CD4-positive, alpha-beta T cell treated with Interleukin-6 for 4 hours (primary cell): ENCODE measurements at places on chromosomes 7 and 10.

GRCh38 chr10:102396317-102396650, 779 bp downstream of the NFKB2 start:
- no peak for DNase-seq

DNA sequence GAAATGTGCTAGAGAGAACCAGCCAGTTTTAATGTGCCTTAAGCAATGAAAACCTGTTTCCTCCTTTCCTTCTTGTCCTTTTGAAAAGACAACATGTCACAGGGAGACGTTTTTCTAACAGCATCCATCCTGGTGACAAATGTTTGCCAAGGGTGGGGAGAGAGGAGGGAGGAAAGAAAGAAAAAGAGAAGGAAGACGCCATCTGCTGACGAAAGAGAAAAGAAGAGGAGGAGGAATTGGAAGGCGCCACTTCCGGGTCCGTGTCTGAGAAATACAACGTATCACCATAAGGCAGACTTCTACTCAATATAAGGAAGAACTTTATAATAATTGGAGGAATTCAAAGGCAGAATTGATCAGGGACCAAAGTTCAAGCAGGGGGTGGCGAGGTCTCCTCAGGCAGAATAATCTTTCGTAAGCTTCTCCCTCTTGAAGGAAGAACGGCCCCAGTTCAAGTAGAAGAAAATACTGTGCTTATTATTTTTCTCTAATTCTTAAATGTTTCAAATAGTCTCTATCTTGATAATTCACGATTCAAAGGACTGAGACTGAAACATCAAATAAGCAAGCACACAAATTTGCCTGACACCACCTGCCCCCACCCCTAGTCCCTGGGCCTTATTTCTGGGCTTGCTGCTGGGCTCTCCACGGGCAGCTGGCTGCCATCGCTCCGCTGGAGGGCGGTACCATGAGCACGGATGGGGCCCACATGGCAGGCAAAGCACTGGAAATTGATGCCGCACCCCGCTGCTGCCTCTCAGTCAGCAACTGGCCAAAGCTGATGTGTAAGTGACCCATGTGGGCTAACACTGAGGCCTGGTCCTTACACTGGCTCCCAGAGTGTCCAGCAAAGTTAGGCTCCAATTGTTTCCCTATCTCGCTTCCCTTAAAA, 273.7 kb upstream of the KLF14 start:
- peak; percentile 71 for DNase-seq

DNA sequence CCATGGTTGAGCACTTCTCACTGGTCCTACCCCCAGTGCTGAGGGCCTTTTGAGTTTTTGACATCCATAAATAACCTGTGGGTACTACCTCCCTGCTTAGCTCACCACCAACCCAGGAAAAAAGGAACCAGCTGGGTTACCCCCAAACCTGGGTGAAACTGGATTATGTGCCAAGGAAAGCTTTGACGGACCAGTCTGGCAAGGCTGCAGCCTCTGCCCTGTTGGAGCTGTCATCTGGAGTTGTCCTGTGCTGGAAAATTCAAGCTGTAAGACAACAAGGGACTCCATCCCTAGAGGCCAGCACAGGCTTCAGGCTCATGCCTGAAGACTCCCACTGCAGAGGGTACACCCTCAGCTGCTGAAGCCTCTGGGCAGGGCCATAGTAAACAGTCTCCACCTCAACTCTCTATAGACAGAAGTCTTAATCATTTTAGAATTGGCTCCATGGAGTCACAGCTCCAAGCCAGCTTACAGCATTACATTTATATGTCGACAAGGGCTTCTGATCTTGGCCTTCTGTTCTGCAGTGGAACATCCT, 115.5 kb upstream of the AFAP1L2 start:
- peak; percentile 26 for DNase-seq

- no peak for DNase-seq
Measured at GRCh38 chr10:94344522-94345122, 18.1 kb downstream of the NOC3L start.

DNA sequence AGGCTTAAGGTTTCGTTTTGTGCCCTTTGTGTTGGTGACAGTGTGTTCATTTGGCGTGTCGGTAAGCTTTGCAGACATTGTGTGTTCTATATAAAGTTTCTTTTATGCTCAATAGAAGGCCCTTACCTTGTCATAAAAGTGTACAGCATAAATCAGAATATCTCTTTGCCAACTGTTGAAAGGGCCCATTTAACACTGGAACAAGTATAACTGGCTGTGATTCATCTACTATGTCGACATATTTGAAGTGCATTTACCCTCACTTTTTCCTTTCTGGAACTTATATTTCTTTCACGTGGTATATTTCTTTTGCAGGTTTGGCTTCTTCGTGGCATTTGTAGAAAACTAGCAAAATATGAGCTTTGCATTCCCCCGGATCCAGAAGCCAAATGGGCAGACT, 32.7 kb downstream of the EEPD1 start:
- no peak for DNase-seq

GRCh38 chr7:142717453-142717852, 31.8 kb upstream of the PRSS1 start:
- DNase-seq: peak; percentile 50

- no peak for DNase-seq
Measured at GRCh38 chr7:9091282-9091681, 657.9 kb downstream of the NXPH1 start.

- no peak for DNase-seq
Measured at GRCh38 chr7:106841896-106842390, 23.1 kb upstream of the PIK3CG start.

DNA sequence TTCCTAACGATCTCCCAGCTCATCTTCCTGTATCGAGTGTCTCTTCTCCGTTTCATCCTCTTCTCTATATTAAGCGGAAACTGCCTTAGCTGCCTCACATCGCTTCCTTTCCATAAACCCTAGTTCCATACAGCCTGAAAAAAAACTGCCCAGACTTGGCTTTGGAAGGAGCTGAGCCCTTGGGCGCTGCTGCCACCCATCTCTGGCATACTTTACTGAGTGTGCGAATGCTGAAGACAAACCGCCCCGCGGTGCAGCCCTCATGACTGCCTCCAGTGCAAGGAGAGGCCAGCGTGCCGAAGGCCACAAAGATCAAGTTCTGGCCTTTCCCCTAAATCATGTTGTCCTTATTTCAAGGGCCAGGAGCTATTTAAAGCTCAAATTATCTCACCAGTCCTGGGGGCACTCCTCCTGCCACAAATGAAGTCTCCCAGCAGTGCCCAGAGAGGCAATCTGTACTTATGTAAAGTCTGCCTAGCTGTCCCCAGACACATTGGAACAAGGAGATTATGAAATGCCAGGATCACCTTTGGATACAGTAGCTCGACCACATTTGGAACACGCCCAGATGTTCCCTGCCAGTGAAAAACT, 25.2 kb downstream of the YWHAG start:
- no peak for DNase-seq

DNA sequence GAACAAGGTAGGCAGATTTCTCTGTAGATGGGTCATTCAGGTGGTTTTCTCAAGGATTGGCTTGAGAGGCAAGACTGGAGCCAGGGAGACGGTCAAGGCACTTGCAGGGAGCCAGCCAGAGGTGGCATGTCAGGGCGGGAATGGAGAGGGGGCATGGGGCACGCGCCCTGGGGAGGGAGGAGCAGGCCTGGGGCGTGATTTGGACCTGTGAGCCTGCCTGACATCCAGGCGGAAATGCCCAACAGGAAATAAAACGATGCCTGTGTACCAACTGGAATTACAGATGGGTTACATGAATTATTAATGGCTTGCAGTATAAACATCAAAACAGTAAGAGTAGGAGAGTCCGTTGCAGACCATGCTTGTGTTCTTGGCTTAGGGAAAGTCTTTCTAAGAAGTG, 8.6 kb upstream of the SUN1 start:
- no peak for DNase-seq

GRCh38 chr7:116327752-116328151, 117.4 kb downstream of the TES start:
- no peak for DNase-seq

DNA sequence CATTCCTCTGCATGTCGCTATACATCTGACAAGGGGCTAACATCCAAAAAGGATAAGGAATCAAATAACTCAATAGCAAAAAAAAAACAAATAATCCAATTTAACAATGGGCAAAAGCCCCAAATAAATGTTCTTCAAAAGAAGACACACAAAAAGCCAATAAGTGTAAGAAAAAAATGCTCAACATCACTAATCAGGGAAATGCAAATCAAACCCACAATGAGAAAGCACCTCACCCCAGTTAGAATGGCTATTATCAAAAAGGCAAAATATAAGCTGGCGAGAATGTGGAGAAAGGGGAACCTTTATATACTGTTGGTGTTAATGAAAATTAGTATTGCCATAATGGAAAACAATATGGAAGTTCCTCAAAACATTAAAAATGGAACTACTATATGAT, 14.3 kb downstream of the ARHGAP12 start:
- no peak for DNase-seq

GRCh38 chr7:155660758-155661093, 16.3 kb downstream of the RBM33 start:
- DNase-seq: no peak

- DNase-seq: no peak
Measured at GRCh38 chr7:116957874-116958273, 4.6 kb downstream of the ST7 start.

DNA sequence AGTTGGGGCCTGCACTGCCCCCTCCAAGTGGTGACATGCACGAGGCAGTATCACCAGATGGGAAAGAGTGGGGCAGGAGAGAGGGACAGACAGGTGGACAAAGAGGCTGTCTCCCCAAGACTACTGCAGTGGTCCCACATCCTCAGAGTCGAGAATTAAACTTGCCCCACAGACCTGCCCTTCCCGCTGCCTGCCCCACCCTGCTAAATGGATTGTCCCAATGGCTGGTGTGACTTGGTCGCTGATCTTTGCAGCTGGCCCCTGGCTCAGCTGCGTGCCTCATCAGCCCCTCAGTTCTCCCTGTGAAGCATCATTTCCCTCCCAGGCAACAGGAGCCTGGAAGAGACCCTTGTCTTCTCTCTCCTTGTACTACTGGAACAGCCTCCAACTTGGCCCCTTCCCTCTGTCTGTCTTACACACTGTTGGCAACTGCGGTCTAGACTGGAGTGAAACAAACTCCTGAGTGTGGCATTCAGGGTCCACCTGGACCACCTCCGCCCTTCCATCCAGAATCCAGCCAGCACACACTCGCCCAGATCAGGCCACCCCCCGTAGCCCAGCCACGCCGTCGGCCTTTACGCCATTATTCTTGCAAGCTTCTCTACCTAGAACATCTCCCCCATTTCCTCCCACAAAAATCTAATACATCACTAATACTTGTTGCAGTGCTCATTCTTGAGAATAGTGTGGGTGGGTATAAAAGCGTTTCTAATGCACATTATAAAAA, 275.1 kb downstream of the CELF2 start:
- DNase-seq: no peak

DNA sequence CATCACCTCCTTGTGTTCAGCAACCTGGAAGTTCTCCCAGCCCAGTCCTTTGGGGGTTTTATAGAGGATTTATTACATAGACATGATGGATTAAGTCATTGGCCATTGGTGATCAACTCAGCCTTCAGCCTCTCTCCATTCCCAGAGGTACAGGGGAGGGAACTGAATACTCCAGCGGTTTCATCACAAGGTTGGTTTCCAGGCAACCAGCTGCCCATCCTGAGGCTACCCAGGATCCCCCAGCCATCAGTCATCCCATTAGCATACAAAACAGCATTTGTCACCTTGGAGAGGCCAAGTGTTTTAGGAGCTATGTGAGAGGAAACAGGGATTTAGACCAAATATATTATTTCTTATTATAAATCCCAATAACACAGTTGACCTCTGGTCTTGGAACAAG, 584.8 kb upstream of the NRP1 start:
- no peak for DNase-seq

- DNase-seq: no peak
Measured at GRCh38 chr7:112556633-112557032, 75.8 kb downstream of the LSMEM1 start.

DNA sequence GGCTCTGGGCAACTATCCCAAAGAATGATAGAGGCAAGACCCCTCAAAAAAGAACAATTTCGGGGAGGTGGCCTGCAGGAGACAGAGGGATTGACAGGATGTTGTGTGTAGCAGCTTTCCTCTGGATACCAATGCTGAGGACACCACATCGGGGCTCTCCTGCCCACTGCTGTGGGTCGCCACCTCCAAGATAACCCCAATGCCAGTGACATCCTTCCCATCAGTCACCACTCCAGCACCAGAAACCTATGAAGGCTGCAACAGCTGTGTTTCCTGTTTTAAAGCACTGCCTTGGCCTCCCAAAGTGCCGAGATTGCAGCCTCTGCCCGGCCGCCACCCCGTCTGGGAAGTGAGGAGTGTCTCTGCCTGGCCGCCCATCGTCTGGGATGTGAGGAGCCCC, 17.6 kb downstream of the ARHGAP19 start:
- no peak for DNase-seq

DNA sequence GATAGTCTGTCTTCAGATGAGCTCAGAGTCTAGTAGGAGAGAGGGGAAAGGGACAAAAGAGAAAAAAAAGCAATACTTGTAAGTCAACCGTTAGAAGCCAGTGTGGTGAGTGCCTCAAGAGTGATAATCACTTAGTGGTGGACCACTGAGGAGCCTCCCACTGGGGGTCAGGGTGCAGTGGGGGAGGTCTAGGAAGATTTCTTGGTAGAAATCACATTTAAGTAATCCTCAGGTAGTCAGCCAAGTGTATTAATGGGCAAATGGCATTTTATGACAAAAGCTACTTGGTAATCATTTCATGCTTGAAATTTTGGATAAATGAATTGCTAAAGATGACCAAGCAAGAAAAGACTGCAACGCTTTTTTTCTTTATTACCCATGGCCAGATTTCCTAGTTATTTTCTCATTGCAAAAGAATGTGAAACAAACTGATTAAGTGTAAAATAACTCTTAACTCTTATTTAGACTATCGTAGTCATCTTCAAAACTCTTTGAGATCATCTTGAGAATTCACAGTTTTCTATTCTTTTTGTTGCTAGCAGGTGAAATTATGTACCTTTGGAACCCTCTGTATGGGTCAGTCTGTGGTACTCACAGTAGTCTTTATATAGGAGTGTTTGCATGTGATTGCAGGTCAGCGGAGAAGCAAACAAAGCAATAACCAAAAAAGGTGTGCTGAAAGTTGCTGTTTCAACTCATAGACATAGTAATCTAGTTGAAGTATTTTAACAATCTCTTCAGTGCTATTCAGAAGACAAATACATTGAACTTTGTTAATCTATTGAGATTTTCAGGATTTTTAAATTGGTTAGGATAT, 63.9 kb downstream of the PPP1R9A start:
- no peak for DNase-seq

- DNase-seq: no peak
Measured at GRCh38 chr10:78699971-78700370, 368.8 kb upstream of the ZMIZ1 start.

DNA sequence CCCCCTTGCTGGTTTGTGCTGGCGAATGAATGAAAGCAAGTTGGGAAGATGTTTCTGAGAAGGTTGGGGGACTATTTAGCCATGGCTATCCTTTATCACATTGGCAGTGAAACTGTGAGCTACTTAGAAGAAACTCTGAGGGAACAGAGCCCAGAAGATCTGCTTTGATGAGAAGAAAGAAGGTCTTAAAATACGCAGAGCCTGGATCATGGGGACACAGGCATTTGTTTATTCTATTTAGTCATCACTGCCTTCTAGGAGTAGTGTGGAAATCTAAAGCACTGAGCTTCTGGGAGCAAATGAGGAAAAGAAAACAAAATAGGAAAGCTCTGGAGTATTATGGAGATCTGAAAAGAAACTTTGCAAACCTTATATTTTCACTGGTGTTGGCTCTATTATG, 28.5 kb downstream of the CPED1 start:
- DNase-seq: no peak
